ENCODE measurements at places on chromosomes 6 and 20. TPM values are rescaled to one million over a fixed set of nuclear protein-coding genes. Genes with fewer than 3 reads are reported as not detected.

Gene LINC00237
- total RNA-seq = not detected

Gene ALDH5A1
- total RNA-seq = 1.3 TPM

Gene ACOT8
- total RNA-seq = 33.4 TPM

Gene HLA-G
- total RNA-seq = not detected

Gene BFSP1
- 1.5 TPM for total RNA-seq

Gene HLA-DQB1
- total RNA-seq = not detected

Gene OR2J3
- total RNA-seq = not detected

Gene PRRT1
- total RNA-seq = 0.11 TPM

Gene SCUBE3
- 58.5 TPM for total RNA-seq

Gene ULBP2
- 2.6 TPM for total RNA-seq

Gene SLC22A7
- not detected for total RNA-seq
